Stimulated activated CD8-positive, alpha-beta memory T cell treated with anti-CD3 and anti-CD28 coated beads, Interleukin-7, amount 100 ng/mL, for 1 hour (primary cell): ENCODE measurements at places on chromosomes 5 and 9.

DNA sequence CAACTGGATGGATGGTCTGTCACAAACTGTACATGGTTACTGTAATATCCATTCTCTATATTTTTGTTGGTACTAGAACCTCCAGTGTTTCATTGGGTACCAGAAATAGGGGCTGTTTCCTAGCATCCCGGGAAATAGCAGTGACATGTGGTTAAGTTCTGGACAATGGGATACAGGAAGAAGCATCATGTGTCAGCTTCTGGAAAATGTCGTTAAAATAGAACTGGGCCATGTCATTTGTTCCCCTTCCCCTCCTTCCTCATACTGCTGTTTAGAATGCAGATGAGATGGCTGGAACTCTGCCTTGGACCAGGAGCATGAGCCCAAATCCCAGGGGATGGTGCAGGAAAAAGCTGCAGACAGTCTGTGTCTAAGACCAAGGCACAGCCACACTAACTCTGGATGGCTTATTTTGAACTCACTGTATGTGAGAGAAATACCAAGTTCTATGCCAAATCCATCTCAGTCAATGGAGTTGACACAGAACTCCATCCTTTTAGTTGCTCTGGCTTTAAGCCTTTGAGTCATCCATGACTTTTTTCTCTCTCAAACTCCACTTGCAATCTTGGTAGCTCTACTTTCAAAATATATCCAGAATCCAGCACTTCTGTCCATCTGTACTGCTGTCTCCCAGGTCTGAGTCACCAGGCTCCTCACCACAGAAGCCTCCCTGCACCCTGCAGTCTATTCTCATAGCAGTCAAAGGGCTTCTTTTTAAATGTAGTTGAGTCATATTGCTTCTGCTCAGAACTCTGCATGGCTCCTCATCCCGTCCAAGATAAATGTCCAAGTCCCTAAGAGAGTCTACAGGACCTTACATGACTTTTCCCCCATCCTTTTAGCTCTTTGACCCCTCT, 184.2 kb downstream of the NSG2 start:
- no peak for DNase-seq

GRCh38 chr5:180160789-180161188, 48.2 kb downstream of the RASGEF1C start:
- no peak for DNase-seq

GRCh38 chr5:94433397-94434163, 184.8 kb downstream of the KIAA0825 start:
- no peak for DNase-seq

DNA sequence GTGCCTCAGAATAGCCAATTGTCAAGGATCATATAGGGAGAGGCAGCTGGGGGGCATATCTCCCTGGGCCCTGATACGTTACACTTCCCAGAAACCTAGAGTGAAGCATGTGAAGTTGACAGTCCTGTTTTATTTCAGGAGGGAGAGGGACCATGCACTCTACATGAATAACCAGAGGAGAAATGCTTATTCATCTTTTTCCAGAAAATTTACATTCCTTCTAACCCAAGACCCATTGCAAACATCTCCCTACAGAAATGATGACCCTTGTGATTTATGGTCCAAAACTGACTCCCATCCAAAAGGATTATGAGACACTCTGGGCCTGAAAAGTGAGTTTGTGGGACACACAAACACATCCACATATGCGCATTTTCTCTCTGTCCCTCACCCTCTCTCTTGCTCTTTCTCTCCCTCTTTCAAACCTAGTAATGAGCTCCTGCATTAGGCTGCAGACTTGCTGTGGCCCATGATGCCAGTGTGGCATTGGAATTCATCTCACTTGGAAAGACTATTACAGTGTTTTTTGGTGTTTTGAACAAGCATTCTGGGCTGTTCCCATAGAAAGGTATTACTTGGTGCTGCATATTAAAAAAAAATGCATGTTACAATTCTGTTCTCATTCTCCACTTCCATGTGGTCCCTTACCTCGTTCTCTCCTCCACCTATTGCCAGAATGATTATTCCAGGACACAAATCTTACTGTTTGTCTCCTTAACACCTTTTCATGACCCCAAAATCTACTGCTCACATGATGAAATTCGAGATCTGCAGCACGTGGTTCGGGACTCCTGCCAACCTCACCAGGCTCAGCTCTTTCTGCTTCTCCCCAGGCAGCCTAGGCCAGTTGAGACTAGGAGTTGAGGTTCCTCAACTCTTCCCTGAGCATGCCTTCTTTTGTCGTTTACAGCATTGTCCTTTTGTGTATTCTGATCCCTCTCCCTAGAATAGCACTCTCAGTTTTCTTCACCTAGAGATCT, 451.3 kb upstream of the KLF4 start:
- no peak for DNase-seq

DNA sequence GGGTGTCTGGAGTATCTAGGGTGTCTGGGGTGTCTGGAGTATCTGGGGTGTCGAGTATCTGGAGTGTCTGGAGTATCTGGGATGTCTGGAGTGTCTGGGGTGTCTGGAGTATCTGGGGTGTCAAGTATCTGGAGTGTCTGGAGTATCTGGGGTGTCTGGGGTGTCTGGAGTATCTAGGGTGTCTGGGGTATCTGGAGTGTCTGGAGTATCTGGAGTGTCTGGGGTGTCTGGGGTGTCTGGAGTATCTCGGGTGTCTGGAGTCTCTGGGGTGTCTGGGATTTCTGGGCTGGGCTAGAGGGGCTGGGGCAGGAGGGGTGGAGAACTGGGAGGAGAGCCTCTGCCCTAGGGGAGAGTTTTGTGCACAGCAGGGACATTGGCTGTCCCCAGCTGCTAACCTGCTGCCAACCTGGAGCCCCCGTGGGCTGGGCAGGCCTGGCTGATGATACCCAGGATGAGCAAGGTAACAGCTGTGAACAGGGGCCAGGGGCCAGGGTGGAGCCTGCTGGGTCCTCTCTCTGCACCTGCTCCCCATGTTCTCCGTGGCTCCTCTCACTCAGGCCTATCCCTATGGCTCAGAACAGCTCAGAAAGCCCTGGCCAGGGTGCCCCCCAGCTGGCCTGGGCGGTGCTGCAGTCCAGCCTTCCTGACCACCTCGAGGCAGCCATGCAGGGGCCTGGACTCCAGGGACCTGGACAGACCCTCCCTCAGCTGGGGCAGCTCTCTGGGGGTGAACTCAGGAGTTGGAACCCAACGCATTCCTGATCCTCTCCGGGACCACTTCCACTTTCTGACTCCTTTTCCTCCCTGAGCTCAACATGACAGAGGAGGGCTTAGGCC, 29.9 kb downstream of the LHX3 start:
- no peak for DNase-seq

- no peak for DNase-seq
Observed at GRCh38 chr9:76231001-76231400, 163.2 kb downstream of the RFK start.

DNA sequence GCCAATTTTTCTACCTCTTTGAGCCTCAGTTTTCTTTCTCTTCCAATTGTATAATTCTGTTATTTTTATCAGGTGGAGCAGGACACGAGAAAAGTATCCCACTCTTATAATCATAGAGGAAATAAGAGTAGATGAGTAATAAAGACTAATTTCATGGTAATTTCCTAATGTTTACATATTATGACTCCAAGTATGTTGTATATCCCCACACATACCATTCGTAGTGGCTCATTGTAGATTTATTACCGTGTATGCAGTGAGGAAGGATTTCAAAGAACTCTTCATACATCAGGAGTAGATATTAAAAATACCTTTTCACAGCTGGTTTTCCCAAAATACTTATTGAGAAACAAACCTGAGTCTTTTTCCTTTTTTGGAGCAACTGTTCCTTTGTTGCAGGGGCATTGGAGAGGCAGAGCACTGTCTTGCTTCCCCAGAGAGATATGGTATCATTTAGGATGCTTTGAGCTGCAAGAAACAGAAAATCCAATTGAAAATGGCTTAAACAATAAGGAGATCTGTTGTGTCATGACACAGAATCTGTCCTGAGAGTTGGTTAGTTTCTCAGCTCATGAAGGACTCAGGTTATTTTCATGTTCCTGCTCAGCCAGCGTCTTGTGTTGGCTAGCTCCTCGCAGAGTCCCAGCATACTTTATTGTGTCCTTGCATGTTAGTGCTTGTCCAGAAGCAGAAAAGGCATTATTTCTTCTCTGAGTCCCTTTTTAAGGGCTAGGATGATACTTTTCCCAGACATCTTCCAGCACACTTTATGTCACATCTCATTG, 291.2 kb downstream of the ARHGAP26 start:
- DNase-seq, result no peak

GRCh38 chr5:116583085-116583861, 8.7 kb upstream of the SEMA6A start:
- no peak for DNase-seq
